ENCODE measurements at places on chromosomes 6 and 20.

GRCh38 chr6:49918787-49919186 lies 45.2 kb downstream of the DEFB114 start:
- DNase-seq: no peak

DNA sequence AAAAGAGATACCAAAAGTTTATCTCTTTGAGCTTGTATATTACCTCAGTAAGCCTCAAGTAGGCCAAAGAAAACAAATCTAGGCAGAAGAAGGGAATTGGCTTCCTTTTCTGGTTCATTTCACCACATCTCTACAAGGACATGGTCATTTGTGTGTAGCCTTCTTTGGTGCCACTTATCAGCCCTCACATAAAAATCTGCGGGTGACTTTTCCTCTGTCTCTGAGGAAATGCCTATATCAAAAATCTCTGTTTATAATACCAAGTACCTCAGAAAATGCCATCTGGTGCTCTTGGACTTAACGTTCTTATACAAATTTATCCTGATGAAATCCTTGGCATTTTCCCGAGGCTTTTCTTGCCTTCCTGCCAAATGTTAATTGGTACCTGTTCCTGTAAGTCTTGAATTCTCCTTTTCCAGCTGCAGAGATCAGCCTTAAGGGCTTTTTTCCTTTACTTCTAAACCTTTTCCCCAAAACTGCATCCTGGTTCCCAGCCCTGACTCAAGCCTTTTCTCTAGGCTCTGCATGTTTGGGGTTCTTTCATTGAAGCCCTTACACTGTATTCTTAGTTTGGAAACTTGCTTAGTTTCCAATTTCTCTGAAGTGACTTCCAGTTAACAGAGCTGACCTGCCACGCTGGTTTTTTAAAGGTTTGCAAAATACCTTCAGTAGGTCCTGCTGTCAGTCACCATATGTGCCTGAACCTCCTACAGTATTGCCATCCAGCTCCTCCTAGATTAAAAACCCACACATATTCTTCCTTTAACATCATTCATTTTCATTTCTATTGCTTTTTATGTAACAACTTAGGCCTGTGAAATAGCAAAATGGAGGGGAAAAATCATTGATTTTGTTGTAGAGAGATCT lies 191.2 kb upstream of the PREP start:
- DNase-seq: no peak

GRCh38 chr6:12439296-12439695 lies 149.1 kb downstream of the EDN1 start:
- no peak for DNase-seq

DNA sequence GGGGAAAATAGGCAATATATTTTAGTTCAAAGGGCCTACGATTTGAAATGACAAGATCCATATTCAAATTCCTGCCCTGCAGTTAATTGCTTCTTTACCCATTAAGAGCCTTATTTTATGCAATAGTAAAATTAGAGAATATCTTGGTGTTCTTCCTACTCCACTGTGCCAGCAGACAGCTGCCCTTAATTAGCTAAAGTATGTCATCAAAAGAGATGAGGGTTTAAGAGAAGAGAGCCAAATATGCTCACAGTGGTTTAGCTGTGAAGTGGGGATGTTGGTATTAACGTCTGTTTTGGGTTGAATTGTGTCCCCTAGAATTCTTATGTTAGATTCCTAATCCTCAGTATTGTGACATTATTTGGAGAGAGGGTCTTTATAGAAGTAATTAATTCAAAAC lies 148.1 kb downstream of the MOXD1 start:
- DNase-seq: no peak

DNA sequence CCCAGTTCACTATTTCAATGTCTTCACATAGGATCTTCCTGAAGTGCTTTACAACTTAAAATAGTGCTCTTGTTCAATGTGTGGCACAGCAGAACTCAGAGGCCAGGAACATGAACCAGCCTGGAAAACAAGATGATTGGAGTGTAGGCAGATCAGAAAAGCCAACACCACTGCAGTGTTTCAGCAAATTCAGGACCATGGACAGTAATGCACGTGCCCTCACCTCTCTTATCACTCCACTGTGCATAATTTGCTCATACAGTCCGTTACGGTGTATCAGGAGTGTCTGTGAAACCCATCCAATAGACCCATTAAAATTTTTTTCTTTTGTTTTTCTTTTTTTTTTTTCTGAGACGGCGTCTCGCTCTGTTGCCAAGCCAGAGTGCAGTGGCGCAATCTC lies 27.6 kb upstream of the HACE1 start:
- DNase-seq: no peak

DNA sequence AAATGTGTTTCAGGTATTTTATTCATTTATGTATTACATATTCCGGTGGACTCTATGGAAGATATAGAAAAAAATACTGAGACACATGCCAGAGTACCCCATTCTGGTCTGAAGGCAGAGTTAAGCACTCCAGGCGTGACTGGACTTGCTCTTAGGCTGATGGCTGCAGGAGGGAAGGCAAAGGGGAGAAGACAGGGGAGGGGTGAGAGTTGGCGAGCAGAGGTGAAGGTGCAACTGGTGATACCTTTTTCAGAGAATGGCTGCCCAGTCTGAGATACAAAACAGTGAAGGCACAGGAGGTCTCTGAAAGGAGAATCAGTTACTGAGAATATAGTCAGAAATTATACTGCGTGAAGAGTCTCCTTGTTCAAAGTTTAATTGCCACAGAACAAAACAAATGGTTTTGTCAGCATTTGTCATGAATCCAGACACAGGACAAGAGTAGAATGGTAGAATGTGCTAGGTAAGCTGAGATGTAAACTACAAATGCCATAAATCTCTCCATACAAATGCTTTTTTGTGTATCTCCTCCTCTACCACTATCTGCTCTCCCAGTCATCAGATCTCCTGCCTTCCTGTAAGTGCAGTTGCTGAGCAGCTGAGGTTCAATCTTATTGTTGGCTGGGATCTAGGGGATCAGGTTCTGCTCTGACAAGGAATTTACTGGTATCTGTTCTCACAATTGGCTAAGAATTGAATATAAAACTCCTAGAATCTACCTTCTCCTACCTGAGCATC lies 104.2 kb upstream of the DST start:
- no peak for DNase-seq

GRCh38 chr6:166911248-166911677 lies 45.1 kb downstream of the RNASET2 start:
- no peak for DNase-seq

GRCh38 chr6:107386904-107387303 lies 72.5 kb downstream of the PDSS2 start:
- no peak for DNase-seq

GRCh38 chr6:2558098-2558680 lies 192.5 kb downstream of the MYLK4 start:
- no peak for DNase-seq

- DNase-seq: peak; percentile 94
Measured at GRCh38 chr6:31546339-31546957, at the start of gene ATP6V1G2. Gene ATP6V1G2, minus strand, starts transcription at chr6:31546608. Its CDS starts 49 bp downstream, at chr6:31546559.

- no peak for DNase-seq
Measured at GRCh38 chr20:37999526-38000263, 33.6 kb downstream of the TTI1 start.

DNA sequence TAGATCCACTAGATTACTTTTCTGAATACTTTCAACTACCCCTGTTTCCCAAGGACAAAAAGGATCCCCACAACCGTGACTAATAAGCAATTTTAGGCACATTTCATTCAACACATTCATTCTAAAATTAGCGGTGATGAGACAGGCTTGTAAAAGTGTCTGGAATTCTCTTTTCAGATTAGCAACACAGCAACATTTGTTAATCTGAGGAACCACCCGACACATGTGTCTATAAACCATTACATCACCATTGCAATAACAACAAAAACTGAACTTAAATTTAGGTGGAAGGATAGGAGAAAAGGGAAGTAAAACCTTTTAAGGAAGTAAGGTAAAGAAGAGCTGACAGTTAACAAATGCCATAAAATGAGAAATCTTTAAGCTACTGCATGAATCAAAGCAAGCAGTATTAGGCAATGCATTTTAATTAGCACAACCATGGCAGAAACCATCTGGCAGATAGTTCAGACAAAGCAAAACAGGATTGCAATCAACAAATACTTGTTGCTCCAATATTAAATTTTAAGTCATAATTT lies 49.1 kb downstream of the MAP3K7 start:
- peak; percentile 39 for DNase-seq

- DNase-seq: no peak
Measured at GRCh38 chr20:40462566-40462965, 226.5 kb downstream of the MAFB start.

DNA sequence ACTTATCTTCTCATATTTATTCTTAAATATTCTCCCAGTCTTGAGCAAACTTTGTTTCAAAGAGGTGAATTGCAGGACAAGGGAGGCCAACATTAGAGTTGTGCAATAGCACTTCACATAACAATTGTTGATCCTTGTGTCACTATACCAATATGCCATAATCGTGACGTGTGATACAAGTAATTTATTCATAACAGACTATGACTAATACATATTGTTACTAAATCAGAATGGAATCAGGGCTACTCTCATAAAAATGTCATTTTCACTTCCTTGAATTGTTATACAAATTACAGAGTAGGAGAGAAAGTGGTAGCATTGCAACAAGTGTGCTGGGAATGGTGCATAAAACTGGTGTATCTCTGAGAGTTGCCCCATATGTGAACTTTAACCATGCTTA lies 37.2 kb upstream of the PLCB1 start:
- no peak for DNase-seq

DNA sequence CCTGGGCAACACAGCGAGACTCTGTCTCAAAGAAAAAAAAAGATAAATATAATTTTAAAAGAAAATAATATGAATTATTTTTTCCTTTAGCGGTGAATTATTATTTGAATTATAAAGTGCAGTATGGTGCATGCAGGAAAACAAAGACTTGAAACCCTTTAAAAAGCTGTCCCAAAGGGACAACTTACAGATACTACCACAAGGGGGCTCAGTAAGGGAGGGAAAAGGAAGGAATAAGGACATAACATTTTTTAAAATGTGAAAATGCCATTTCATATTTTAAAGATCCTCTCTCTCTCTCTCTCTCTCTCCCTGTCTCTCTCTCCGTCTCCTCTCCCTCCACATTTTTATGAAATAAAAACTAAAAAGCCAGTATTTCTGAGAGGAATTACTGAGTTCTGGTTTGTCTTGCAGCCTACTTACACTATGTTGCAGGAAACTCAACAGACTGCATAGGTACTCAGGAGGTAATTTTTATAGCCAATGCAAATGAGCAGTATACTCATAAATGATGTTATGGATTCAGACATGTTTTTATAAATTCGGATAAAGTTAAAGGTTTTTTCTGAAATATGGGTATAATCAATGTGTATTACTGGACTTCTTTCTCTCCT lies 455.0 kb upstream of the GJE1 start:
- DNase-seq: peak; percentile 44

GRCh38 chr6:34679552-34680253 lies 16.9 kb downstream of the ILRUN start:
- DNase-seq: no peak

GRCh38 chr20:15045246-15045645 lies 707.8 kb upstream of the FLRT3 start:
- DNase-seq: no peak

All from NCI-H1694 treated with DMSO at 0.1 percent for 48 hours (cell line).